CD4-positive, alpha-beta T cell treated with Interleukin-6 for 4 hours (primary cell): ENCODE measurements at places on chromosomes 3 and 15.
A peak's percentile ranks its signal among the peaks of the same experiment; 100 is the strongest.

GRCh38 chr3:35067750-35068149 lies 571.6 kb upstream of the ARPP21 start:
- no peak for DNase-seq

GRCh38 chr15:80785335-80785734 lies 6.2 kb downstream of the CEMIP start:
- no peak for DNase-seq

DNA sequence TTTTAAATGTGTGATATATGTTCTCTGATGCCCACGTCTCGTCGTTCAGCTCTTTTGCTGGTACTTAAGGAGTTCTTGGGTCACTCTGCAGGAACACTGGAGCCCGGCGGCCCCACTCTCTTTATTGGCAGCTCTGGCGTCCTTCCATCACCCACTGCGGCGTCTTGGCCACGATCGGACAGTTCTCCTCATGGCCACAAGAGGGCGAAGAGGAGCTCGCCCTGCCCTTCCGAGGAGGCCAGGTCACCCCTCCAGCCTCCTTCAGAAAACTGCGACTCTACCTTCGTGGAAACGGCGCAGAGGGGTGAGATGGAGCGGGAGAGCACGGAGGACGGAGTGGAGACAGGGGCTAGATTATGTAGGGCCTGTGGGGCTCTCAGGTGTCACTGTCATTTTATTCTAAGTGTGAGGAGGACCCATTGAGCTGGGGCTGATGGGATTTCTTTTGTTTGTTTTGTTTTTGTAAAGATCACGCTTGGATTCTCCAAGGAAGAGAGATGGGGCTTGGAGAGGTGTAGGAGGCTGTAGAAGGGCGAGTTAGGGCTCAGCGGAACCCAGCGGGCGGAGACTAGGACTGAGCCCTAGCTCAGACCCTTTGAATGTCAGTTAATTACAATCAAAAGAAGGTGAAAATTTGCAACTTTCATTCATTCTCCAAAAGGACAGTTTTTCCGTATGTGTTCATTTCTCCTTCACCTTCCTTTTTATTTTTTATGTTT lies 28.0 kb upstream of the GABRA5 start:
- no peak for DNase-seq

DNA sequence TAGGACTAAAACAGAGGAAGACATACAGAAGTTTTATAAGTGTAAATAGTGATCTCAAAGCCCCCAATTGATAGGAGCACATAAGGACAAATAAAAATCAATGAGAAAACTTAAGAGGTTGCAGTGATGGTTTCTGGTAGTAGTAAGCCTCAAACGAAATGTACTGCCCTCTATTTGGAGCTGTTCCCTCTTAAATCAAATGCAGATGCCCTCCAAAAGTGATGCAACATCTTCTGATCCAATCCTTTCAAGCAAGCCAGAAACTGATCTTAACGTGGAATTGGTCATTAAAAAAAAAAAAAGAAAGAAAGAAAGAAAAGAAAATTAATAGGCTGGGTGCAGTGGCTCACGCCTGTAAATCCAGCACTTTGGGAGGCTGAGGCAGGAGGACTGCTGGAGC lies 259.3 kb downstream of the ZBTB20 start:
- no peak for DNase-seq

DNA sequence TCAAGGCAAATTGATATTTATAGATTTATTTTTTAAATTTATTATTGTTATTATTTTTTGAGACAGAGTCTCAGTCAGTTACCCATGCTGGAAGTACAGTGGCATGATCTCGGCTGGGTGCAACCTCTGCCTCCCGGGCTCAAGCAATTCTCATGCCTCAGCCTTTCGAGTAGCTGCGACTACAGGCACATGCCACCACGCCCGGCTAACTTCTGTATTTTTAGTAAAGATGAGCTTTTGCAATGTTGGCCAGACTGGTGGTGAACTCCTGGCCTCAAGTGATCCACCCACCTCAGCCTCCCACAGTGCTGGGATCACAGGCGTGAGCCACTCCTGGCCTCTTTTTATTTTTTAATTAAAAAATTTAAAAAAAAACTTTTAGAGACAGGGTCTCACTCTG lies 19.0 kb downstream of the SPG21 start:
- no peak for DNase-seq

GRCh38 chr15:78339559-78339958 lies 594 bp upstream of the CRABP1 start:
- DNase-seq: no peak

- DNase-seq: no peak
Measured at GRCh38 chr3:126528800-126529541, 5.0 kb downstream of the CHST13 start.

DNA sequence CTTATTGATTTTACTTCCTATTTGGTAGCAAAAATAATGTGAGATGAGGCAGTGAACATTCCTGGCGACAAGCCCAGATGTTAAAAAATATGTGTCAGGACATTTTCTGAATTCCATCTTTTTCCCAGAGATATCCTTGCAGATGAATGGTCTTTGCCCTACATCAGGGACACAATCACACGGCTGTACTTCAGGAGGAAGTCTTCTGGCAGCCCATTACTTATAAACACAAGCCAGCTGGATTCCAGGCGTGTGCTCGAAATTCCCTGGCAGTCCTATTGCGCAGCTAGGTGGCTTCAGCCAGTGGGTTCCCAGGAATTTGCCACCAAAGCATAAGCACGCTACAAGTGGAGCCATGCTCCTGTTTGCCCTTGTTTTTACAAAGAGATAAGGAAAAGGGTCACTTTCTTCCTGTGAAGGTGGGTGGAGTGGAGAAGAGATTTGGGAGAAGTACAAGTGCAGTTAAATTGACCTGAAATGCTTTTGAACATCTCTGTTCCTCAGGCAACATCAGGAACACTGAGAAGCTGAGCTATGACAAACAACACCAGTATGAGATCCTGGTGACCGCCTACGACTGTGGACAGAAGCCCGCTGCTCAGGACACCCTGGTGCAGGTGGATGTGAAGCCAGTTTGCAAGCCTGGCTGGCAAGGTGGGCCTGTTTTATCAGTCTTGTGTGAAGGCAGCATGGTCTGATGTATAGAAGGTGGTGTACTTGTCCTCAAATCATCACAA lies 257.1 kb upstream of the TRIM42 start:
- no peak for DNase-seq

- DNase-seq: no peak
Measured at GRCh38 chr3:172647823-172648222, 63.0 kb downstream of the NCEH1 start.

- peak; percentile 89 for DNase-seq
Measured at GRCh38 chr15:33126559-33127290, 67.8 kb downstream of the FMN1 start.

GRCh38 chr3:53218131-53218530 lies 37.7 kb downstream of the TKT start:
- DNase-seq: no peak

- DNase-seq: no peak
Measured at GRCh38 chr3:187017511-187018230, 87.3 kb downstream of the ST6GAL1 start.

- no peak for DNase-seq
Measured at GRCh38 chr3:69330891-69331400, 54.9 kb downstream of the FRMD4B start.

- DNase-seq: no peak
Measured at GRCh38 chr3:144314946-144315345, 343.3 kb downstream of the DIPK2A start.

- no peak for DNase-seq
Measured at GRCh38 chr3:42495393-42495792, 7.0 kb upstream of the VIPR1 start.

DNA sequence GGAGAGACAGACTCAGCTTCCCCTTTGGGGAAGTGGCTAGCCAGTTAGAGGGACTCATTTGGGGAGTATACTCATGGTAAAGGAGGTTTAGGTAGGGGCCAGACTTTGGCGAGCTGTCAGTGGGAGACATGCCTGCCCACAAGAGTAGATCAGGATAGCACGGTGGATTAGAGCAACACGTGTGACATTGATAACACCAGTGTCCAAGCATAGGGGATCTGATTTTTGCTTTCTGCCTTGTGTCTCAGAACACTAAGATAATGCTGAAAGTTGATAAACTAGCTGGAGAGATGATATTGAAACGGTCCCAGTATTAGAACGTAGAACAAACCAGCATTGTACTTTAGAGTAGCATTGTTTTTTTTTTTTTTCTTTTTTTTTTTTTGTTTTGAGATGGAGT lies 25.9 kb downstream of the MAP6D1 start:
- DNase-seq: no peak

GRCh38 chr3:27667751-27668150 lies 54.4 kb downstream of the EOMES start:
- no peak for DNase-seq

GRCh38 chr3:157746391-157746790 lies 243.2 kb upstream of the VEPH1 start:
- DNase-seq: no peak

DNA sequence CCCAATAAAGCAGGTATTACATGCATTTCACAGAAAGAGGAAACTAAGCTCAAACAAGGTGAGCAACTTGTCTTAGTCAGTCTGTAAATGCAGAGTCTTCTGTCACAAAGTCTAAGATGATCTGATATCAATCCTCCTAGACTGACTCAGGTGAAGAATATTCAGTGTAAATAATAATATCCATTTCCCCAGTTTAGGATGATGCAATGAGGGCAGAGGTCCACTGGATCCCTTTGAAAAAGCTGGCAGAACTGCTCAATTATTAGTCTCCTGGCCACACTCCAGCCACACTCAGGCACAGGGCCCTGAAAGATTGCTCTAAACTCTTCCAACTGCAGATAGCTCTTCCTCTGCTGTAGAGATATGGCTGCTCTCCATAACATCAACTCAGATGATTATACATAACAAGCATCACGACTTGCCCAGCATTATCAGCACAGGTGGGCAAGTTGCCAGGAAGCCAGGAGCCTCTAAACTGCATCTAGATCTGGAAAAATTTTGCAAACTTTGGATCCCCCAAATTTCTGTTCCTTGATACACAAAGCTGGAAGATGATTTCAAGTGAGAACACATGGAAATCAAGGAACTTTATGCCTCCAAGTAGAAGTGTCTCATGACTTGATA lies 129.8 kb upstream of the CPNE4 start:
- no peak for DNase-seq

DNA sequence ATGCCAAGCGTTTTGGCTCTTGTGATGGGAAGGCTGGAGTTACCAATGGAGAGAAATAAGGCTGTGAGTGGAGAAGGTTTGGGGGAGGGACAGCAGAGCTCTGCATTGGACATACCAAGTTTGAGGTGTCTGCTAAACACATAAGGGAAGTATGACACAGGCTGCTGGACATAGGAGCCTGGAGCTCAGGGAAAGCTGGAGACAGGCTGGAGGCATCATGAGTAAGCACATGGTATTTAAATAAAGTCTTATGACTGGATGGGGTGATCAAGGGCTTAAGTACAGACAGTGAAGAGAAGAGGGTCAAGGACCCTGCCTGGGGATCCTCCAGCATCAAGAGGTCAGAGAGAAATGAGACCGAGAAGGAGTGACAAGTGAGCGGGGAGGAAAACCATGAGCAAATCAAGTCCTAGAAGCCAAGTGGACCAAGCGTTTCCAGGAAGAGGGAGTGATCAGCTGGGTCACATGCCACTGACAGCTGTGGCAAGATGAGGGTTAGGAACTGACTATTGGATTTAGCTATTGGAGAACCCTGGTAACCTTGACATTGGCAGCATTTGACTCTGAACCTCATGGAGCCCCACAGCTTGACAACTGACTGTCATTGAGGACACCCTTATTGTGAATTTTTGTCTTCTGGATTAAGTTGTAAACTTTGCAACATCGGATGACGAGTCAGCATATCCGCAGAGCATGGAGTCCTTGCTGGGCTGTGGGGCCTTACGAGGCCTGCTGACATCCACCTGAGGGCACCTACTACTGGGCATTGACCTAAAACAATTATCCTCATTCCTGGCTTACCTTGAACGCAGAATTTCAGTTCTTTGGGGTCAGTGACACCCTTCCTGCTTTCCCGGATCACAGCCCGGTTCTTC lies 78.7 kb upstream of the ETV5 start:
- DNase-seq: no peak

- no peak for DNase-seq
Measured at GRCh38 chr15:60391722-60392315, 6.0 kb downstream of the ANXA2 start.

GRCh38 chr15:32873284-32874114 lies 155.7 kb downstream of the GREM1 start:
- no peak for DNase-seq

DNA sequence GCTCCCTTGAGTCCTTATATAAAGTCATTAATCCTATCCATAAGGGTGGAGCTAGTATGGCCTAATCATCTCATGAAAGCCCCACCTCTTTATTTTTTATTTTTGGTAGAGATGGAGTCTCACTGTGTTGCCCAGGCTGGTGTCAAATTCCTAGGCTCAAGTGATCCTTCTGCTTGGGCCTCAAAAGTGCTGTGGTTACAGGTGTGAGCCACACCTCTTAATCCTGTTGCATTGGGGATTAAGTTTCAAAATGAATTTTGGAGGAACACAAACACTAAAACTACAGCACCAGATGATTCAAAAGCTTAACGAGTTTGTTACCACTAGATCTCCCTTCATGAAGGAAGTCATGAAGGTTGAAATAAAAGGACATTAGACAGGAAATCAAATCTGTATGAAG lies 27.7 kb downstream of the RAB7A start:
- no peak for DNase-seq

GRCh38 chr3:42756681-42757213 lies 16.3 kb downstream of the CCDC13 start:
- DNase-seq: no peak

GRCh38 chr3:54897028-54897711 lies 30.7 kb downstream of the LRTM1 start:
- DNase-seq: no peak

- DNase-seq: no peak
Measured at GRCh38 chr3:122395582-122395981, 11.6 kb downstream of the FAM162A start.
